ENCODE measurements at places on chromosomes 12 and 14. TPM values are rescaled to one million over a fixed set of nuclear protein-coding genes. Genes with fewer than 3 reads are reported as not detected.

DNA sequence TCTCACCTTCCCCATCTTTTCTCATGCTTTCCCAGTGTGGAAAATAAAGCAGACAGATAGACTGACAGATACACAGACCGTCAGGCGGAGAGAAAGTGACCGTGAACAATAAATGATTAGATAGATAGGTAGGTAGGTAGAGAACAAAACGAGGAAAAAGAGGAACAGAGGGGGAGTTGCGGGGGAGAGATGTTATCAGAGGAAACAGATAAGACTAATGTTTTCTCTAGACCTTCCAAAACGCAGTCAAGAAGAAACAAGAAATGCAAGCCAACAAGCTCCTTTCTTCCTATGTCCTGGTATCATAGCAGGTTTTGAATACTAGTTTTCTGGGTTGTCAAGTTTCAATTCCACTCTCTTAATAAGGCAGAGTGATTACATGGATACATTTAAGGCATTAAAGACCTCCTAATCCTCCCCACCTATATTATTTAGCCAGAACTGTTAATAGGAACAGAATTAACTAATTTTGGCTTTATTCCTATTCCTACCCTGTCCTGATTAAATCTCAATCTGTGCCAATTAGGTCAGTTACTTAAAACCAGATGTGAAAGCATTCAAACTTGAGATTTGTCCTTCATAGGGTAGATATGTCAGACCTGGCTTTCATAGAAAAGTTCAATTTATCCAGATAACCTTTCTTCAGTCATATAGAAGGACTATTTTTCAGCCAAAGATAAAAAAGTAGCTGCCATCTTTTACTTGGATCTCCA is 89.0 kb upstream of the PTPRR start:
- DNase-seq, result no peak

DNA sequence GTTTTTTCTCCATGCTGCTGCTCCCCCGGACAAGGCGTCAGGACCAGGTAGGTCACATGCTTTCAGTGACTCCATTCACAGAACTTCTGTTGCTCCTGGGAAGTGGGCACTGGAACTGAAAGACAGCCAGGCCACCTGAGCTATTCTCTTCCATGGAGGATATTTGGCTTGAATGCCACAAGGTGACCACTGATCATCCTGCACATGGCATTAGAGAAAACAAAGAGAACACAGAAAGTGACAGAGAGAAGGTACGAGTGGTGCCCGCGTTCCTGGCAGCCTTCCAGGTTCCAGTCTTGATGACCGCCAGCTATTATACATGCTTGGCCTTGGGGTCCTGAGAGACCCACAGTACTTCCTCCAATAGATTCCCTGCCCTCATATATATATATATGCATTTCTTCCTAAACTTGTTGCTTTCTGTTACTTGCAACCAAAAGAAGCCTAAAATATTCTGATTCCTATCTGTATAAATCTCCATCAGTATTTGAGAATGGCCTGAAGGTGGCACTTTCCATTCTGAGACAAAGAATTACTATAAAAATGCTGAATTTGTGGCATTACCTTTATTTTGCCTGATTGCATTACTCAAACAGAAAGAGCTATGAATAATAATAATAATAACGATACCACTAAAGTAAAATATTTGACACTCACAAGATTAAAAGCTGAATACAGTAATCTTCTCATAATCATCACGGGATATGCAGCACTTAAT is 174.9 kb downstream of the FOXN3 start:
- no peak for DNase-seq

CACNB3 gene
- total RNA-seq, result 2.7 TPM

- DNase-seq, result no peak
Measured at GRCh38 chr14:24894583-24895242, 155.2 kb downstream of the STXBP6 start.

- DNase-seq, result no peak
Measured at GRCh38 chr12:19154686-19155085, 25.2 kb downstream of the PLEKHA5 start.

TMBIM6 gene
- 306 TPM for total RNA-seq

- DNase-seq, result no peak
Measured at GRCh38 chr14:56217380-56218045, 99.3 kb downstream of the PELI2 start.

RNFT2 gene
- 17.3 TPM for total RNA-seq

DNA sequence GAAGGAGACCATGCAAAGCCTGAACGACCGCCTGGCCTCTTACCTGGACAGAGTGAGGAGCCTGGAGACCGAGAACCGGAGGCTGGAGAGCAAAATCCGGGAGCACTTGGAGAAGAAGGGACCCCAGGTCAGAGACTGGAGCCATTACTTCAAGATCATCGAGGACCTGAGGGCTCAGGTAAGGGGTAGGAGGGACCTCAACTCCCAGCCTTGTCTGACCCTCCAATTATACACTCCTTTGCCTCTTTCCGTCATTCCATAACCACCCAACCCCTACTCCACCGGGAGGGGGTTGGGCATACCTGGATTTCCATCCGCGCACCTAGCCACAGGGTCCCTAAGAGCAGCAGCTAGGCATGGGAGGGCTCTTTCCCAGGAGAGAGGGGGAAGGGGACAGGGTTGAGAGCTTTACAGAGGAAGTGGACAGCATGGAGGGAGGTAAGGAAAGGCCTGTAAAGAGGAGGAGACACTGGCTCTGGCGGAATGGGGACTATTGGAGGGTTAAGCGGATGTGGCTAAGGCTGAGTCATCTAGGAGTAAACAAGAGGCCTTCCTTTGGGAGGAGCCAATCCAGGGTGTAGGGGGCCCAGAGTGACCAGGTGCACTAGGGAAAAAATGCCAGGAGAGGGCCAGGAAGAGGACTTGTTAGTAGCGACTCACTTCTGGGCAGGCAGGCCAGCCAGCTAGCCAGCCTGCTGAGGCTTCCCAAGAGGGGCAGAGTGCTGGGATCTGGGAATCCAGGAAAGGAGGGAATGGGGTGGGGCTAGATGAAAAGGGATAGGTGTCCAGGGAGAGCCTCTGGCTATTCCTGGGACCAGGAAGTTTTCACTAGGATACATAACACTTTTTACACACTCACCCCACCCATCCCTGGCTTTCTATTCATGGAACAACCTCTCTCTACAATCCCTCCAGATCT is 754 bp downstream of the KRT18 start:
- DNase-seq, result no peak

DNA sequence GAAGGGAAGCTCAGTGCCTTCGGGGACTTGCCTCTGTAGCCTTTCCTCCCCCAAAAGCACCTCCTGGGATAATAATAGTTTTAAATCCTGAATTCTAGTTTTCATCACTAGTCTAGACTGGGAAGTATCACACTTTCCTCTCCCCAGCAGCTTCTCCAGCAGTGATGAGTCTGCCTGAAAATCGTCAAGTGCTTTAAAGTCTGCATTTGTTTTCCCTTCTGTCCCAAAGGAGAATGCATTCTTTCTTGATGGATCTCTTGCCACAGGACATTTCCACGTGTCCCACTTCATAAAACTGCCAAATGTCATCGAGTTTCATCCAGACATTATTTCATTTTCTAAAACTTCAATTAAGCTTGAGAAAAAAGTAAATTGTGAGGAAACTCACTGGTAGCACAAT is 15.0 kb downstream of the CSRP2 start:
- DNase-seq, result no peak

DNA sequence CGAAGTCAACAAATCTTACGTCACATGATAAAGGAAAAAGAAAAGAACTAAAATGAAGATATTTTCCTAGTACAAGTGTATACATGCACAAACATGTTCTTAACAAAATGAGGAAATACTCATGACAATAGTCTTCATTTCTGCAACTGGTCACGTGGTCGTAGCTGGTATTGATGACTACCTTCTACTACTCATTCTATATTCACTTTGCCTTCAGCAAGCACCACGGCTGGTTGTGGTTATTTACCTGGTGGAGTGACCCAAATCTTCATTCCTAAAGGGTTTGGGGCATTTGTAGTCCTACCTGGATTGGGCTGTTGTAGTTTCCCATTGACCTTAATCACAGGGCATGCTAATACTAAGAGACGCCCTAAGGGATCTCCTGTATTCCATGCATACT is 51.2 kb downstream of the FIGNL2 start:
- no peak for DNase-seq

GRCh38 chr12:106281056-106281782 is 21.3 kb upstream of the TCP11L2 start:
- DNase-seq, result no peak

- DNase-seq, result no peak
Measured at GRCh38 chr12:67982164-67982563, 7.1 kb upstream of the IFNG-AS1 start.

GRCh38 chr14:93274055-93274806 is 58.6 kb downstream of the BTBD7 start:
- DNase-seq, result no peak

- no peak for DNase-seq
Measured at GRCh38 chr12:16225692-16226091, 51.8 kb downstream of the SLC15A5 start.

GRCh38 chr14:101174980-101175606 is 271.6 kb upstream of the RTL1 start:
- DNase-seq, result no peak

RIMKLB gene
- total RNA-seq, result 0.49 TPM

DNA sequence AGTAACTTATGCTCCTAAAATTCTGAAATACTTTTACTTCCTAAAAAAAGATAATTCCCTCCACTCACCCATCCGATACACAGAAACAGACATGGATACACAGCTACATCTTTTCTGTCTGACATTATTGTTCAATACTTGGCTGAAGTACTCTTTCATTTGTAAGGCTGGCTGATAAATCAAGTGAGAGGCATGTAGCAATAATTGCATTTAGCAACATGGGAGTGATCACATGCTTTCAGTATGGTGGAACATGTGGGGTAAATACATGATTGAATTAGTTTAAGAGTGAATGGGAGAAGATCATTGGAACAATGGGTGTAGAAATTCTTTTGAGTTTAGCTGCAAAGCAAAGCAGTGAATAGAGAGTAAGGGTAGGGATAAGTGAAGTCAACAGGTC is 25.6 kb downstream of the PTPRQ start:
- no peak for DNase-seq

PAH gene
- 1.9 TPM for total RNA-seq

- no peak for DNase-seq
Measured at GRCh38 chr14:41606532-41607303, at the start of gene LRFN5. LRFN5 (plus strand) TSS chr14:41606876.

HPD gene
- 0.28 TPM for total RNA-seq

DNA sequence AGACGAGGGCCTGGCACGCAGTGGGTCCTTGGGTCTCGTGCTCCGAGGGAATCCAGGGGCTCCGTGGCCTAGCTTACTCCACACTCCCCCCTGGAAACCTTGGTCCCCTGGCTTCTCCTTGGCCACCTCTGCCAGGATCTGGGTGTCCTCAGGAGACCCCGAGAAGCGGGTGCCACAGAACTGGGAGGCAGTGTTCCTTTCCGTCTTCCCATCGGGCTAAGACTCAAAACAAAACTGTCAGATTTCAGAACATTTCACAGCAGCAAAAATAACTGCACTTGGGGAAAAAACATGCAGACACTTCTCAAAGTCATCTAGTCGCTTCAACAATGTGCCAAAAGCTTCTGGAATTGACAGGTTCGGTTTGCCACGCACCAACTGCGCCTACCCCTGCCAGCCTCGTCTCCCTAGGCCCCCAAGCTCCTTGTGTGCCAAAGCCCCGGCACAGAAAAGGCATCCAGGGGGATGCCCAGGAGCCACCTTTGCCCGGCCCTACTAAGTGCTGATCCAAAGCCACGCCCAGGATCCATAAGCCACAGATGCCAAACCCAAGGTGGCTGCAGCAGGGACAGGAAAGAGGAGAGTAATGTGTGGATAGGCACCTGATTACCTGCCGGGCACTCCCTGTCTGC is 58.4 kb upstream of the DIO3 start:
- DNase-seq, result no peak

DNA sequence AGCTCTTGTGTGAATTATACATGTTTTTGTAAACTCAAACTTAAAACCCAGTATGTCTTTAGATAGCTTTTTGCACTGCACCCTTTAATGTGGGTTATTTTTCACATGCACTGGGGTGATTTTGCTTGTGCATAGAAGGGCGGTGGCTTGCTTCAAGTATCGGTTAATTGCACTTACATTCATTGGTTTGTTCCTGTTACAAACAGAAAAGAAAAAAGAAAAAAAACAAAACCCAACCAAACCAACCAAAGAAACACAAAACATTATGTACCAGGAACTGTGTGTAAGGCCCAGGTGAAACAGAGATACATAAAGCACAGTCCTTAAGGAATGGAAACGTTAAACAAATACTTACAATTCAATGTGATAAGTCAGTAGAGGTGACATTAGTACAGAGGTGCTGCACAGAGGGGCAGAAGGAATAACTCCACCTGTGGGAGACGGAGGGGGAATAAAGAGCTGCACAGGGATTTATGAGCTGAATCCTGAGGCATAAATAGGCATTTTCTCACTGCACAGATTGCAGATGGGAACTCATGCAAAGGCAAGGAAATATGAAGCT is 151.4 kb downstream of the KTN1 start:
- no peak for DNase-seq

DNA sequence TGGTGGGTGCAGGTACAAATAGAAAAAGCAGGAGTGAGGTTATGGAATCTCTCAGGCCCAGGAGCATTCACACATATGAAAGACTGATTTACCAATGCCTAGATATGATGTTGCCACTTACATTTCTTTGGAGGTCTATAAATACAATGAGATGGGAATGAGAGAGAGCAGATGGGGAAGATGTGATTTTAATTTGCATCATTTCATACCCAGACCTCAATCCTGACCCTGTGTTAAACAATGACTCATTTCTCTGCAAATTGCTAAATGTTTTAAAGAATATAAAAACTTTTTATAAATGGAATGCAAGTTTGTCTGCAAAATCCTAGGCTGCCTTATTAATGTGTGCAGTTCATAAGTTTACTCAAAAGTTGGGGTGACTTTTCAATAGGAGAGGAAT is 38.6 kb upstream of the GNG2 start:
- no peak for DNase-seq

DNA sequence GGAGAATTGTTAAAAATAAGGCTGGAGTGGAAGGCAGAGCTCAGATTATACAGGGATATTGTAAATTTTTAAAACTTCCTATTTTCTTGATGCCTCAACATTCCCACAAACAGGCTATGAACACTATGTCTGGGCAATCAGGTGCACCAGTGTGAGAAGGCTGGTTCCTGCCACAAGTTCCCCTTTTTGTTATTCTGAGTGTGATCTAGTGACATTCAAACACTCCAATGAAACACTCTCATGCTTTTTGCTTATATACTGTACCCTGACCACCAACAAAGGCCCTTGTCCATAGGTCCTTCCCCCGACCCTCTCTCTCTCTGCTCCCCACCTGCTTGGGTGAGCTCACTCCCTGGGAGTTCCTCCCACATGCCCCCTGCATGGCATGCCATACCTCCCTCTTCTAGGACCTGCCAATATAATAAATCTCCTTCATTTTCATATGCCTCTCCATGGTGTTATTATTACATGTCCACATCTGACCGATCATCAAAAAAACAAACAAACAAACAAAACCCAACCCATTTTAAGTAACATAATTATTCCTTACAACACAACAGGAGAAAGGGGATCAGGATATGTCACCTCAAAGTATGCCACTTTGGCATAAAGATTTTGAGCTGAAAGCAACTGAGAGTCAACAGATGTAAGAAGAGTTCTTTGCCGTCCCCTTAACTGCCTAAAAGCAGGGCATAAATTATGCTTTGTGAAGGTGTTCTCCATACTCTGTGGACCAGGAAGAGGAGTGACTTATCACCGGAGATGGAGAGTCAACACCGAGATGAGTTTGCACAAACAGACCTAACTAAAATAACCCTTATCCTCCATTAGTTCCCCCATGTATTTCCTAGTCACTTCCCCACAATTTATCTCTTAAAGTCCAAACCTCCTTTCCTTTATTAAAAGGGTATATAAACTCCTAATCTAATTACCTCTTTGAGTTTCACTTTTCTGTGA is 42.5 kb upstream of the CATSPERB start:
- no peak for DNase-seq
